Stimulated activated CD4-positive, alpha-beta T cell treated with anti-CD3 and anti-CD28 coated beads, Interleukin-2, amount 100 ng/mL, for 4 hours (primary cell): ENCODE measurements at places on chromosomes 16 and 17.

GRCh38 chr17:75815399-75815798, 28.8 kb downstream of the UNC13D start:
- no peak for DNase-seq

GRCh38 chr17:10251212-10251948, 53.0 kb upstream of the GAS7 start:
- DNase-seq, result no peak

GRCh38 chr17:6853764-6854442, 22.4 kb upstream of the TEKT1 start:
- DNase-seq, result peak; percentile 37

- no peak for DNase-seq
These were observed at the start of gene DBNDD1 for GRCh38 chr16:90018652-90019542. Gene DBNDD1 (minus strand): TSS chr16:90019456. CDS start chr16:90019341, 115 bp downstream.

DNA sequence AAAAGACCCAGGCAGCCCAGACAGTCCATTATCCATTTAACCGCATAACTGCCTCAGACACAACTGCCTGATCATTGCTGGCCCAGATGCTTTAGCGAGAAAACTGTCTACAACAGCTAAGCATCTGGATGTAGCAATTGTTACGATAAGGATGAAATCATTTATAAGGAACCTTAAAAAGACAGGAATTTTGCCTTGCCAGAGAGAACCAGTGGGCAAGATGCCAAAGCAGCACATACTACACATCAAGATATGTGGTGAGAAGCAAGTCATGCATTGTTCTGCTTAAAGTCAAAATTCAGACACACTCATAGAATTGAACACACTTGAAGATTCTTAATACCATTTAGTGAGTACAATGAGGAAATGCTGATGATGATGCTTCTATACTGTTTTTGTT, 1525.3 kb downstream of the CDH8 start:
- DNase-seq, result no peak

DNA sequence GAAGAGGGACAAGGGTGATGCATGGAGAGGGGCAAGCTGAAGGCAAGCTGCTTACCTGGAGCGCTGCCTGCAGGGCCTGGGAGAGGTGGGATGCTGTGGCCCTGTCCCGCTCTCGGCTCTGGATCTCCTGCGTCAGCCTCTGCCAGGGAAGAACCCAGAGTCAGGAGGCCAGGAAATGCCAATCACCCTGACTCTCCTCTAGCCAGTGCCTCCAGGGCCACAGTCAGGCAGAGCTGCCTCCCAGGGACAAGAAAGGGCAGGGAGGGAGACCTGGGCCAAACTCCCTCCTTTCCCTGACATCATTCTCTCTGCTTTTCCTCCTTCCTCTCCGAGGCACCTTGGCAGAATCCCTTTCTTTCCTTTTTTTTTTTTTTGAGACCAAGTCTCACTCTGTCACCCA, 11.3 kb downstream of the CDK3 start:
- DNase-seq, result no peak

DNA sequence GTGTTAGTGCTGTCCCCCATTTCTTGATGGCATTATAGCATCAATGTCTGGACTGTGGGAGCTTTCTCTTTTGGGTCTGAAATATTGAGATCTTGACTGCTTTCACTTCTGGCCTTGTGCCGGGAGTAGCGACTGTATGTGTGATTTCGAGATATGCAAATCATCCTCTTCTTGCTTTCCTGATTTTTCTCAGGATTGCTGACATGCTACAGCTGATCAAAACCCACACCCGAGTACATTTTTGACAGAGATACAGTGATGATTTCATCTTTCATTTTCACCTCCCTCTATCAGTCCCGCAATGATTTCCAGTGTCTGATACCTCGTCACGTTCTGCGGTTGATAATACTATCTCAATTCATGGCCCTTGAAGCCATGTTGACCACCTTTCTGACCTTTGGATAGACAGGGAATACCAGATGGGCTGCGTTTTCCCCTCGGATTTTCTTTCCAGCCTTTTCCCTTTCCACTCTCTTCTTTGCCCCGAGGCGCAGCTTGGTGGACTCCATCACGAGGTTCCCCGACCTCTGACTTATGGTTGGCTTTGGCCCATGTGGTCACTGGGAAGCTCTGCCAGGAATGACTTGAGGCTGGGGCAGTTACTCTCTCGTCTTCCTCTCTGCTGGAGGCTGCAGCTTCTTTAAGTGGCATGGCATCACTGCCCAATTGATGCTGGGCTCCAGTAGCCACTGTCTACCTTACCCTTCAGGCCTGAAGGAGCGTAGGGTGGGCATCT, 184.4 kb downstream of the SNX29 start:
- no peak for DNase-seq

DNA sequence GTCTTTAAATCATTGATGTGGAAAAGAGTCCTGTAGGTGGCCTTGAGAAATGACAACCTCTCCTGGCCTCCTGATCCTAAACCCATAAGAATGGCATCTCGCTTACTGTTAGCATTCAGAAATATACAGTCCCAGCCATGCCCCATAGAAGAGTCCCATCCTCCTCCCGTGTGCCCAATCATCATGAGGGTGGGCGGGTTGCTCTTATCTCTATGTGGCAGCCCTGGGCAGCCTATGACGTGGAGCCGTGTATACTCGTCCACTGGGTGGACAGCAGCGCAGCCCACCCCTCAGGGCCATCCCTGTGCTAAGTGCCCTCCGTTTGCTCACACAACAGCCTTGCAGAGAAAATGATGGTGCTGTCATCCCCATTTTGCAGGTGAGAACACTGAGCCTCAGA, 105.3 kb downstream of the AMFR start:
- no peak for DNase-seq

DNA sequence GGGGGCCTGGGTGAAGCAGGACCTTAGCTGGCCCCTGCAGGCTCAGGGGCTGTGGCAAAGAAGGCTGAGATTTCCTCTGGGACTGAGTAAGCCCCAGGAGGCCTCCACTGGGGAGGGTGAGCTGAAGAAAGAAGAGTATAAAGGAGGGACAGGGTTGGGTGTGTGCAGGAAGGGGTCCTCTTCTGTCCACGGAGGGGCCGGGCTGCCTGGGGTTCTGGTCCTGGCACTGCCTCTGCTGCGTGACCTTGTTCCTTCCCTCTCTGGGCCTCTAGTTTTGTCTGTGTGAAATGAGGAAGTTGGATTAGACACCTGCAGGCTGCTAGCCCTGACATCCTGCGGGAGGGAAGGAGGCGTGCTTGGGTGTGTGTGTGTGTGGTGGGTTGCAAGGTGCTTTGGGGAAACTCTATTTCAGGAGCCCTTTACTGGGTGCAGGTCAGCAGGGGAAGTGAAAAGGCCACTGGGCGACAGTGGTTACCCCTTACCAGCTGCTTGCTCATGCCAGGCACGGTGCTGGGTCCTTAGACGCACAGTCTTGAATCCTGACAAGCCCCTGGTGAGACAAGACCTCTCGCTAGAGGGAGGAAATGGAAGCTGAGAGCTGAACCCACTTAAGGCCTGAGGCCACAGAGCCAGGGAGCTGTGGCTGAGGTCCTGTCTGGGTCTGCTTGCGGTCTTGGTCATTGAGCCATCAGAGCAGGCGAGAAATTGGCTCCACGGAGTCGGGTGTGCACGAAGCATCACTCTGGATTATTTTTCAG, 60.7 kb downstream of the OR1D5 start:
- no peak for DNase-seq

- DNase-seq, result no peak
These were observed 88.8 kb downstream of the CYLD start for GRCh38 chr16:50830698-50831097.

DNA sequence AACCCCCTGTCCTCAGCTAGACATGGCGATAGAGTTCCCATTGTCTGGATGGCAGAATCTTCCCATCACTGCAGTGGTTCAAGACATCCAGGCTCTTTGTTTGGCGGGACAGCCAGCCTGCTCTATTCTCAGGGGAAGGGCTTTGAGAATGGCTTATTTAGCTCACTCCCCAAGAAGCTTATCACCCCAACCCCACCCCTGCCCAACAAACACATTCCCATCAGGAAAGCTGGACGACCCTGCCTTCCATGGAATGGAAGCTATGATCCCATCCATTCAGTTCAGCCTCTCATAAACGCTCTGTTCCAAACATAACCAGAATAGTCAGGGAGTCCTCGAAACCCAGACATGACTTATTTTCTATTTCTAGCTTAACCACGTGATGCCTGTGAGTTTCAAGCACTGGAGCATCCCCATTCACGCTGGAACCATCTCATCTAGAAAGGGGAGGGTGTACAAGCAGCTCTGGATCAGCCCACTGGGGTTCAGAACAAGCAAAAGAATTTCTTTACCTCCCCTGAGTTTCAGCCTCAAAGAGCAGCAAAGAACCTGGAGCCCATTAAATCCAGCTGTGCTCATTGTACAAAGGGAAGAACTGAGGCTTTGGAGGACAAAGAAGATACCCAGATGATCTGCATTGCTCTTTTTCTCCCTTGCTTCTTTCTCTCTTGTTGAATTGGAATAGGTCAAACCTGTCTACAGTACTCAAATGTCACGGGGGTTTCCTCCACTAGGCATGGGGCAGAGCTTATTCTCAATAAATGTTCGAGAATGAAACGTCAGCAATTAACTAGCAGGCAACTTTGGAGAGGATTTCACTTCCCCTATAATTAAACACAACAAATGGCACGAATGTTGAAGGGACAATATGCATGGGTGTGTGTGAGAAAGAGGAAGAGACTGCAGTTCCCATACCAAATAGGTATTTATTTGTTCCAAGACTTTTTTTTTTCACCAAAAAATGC, 93.1 kb downstream of the XYLT1 start:
- DNase-seq, result no peak

- DNase-seq, result no peak
These were observed 90.0 kb downstream of the ELAC2 start for GRCh38 chr17:12927541-12928425.

DNA sequence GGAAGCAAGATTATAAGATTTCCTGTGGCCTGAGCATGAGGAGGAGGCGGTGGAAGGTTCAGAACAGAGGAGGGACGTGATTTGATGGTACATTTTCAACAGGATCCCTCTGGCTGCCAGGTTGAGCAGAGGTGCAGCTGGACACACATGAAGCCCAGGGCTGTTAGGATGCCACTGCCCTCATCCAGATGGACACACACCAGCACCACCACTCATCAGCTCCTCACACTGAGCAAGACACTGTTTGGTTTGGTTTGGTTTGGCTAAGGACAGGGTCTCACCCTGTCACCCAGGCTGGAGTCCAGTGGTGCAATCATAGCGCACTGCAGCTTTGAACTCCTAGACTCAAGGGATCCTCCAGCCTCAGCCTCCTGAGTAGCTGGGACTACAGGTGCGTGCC, 402.6 kb upstream of the C16orf82 start:
- no peak for DNase-seq

DNA sequence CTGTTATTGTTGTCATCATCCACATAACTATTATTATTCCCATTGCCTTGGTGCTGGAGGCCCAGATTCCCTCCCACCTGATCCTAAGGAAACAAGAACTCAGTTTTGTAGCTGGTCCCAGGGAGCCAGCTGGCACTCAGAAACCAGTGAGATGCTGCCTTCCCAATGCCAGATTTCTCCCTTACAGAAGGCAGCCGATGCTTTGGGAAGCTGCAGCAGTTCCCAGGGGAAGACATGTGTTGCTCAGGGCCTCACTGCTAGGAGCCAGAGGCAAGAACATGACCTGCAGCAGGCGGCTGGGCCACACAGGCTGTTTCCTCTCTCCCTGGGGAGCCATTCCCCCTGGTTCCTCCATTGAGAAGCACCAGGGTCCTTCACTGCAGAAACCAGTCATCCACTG, 59.9 kb upstream of the GRIN2A start:
- no peak for DNase-seq

DNA sequence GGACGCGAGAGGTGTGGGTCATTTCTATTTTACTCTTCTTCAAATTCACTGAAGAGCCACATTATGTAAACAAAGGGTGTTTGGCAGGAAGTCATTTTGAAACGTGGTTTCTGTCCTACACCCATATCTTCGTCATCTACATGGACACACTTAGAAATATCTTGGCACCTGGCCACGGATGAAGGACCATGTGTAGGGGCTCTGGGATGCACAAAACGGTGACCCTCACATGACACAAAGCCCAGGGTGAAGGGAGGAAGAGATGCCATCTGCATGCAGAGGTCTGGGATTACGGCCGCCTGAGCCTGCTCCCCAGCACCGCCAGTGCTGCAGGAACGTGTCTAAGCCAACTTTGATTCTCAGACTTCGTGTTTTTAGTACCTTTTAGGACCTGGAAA, 130.2 kb upstream of the CHMP6 start:
- no peak for DNase-seq

DNA sequence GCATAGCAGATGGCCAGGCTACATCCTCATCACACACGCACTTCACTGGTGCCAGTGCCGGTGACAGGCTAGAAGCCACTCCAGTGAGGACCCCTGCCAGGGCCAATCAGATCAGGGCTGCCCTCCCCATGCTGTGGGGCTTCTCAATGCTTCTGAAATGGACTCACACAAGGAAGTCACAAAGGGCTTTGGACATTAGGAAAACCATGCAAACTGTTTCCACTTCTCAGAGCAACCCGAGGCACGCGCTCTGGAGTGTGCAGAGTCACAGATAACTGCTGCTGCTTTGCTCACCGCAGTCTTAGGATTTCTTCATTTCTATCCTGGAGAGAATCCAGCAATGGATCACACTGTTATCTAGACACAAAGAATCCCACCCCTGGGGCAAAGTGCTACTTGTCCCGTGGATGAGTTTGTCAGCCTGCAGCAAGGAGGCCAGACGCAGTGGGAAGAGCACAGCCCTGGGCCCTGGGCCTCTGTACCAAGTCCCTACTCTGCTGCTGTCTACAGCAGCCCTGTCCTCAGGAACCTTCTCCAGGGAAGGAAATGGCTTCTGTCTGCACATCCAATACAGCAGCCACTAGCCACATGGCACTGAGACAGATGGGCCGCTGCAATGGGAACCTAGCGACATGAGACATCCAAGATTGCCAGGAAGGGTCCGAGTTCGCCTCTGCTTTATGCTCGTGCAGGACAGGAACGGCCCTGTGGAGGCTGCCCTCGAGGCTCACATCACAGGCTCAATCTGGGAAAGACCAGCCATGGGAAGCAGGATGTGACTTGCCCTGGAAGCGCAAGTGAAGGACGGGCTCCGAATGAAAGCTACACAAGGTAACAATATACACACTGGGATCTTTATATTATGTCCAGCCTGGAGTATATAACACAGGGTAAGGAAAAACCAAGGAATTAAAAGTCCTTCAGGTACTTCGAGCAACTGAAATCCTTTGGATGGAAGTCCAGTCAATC, 169.3 kb downstream of the ZFHX3 start:
- no peak for DNase-seq
